ENCODE measurements at places on chromosomes 2 and 18.
A peak's percentile ranks its signal among the peaks of the same experiment; 100 is the strongest.

GRCh38 chr18:77103991-77104531 lies 28.5 kb downstream of the MBP start:
- no peak for DNase-seq

DNA sequence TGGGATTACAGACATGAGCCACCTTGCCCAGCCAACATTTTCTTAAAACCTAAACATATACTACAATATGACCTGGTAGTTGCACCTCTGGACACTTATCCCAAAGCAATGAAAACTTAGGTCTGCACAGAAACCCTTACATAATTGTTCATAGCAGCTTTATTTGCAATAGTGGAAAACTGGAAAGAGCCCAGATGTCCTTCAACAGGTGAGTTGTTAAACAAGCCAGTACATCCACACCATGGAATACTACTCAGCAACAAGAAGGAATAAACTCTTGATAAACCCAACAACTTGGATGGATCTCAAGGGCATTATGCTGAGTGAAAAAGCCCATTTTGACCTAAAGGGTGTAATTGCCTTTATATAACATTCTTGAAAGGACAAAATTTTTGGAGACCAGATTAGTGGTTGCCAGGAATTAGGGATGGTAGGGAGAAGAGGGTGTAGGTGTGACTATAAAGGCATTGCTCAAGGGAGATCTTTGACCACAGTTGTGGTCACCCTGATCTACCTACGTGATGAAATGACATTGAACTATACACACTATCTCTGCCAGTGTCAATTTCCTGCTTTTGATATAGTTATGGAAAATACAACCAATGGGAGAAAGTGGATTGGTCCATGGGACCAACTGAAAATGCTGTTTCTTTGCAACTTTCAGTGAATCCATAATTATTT lies 11.9 kb upstream of the AMMECR1L start:
- no peak for DNase-seq

GRCh38 chr2:168085801-168086361 lies 161.5 kb downstream of the STK39 start:
- DNase-seq = no peak

DNA sequence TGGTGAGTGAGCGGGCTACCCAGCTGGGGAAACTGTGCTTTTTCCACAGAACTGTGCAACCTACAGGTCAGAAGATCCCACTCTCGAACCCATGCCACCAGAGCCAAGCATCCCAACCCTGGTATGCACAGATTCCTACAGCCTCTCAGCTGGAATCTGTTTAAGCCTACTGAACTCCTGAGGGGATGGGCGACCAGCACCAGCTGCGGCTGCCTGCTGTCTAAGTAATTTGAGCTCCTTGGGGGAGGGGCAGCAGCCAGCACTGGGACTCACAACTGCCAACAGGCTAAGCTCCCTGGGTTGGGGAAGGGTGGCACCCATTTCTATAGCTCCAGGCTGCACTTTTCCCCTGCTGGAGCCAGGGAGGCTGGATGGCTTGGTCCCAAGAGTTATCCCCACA lies 11.8 kb downstream of the CYP27C1 start:
- peak; percentile 98 for DNase-seq

DNA sequence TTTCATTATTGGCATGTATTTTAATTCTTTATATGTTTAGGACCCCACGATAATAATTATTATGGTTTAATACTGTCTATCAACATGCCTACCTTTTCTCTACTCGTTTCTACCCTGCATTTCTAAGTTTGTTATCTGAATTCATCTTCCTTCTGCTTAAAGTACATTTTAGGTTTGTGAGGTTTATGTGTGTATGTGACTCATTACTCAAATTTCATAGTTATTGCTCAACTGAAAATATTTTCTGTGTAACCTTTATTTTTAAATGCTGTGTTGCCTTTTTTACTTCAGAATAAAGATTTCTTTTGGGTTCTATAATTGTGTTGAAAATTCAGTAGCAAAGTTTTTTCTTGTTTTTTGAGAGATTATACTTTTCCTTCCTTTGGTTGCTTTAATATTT lies 933.9 kb upstream of the LRRTM1 start:
- no peak for DNase-seq

GRCh38 chr18:8942909-8943545 lies 159.5 kb upstream of the NDUFV2 start:
- no peak for DNase-seq

Measured in NCI-H1694 (cell line).